ENCODE measurements at places on chromosomes 6 and 20. TPM values are rescaled to one million over a fixed set of nuclear protein-coding genes. Genes with fewer than 3 reads are reported as not detected.

The CDH22 gene
- polyA plus RNA-seq: not detected

The SIRPA gene
- polyA plus RNA-seq: 32.5 TPM

The LHFPL5 gene
- polyA plus RNA-seq: not detected

GRCh38 chr20:1657556-1658334 lies at the start of gene SIRPG:
SIRPG (minus strand) TSS chr20:1657779; CDS start chr20:1657714, 65 bp downstream.
- no peak for DNase-seq

DNA sequence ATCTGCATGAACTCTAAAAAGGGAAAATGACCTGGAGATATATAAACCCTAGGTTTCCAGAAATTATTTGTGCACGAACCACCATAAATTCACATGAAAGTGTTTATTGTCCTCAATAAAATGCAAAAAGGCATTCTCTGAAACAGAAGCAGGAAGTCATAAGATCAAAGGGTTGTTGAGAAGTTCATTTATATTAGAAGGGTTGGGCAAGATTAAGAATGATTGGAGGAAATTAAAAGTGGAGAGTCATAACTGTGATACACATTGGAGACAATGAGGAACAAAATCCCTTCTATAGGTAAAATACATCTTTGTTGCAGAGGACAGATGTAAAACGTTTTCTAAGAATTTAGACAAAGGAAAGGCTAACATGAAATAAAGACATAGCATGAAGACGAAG lies 476.8 kb downstream of the CBLN4 start:
- DNase-seq: no peak

DNA sequence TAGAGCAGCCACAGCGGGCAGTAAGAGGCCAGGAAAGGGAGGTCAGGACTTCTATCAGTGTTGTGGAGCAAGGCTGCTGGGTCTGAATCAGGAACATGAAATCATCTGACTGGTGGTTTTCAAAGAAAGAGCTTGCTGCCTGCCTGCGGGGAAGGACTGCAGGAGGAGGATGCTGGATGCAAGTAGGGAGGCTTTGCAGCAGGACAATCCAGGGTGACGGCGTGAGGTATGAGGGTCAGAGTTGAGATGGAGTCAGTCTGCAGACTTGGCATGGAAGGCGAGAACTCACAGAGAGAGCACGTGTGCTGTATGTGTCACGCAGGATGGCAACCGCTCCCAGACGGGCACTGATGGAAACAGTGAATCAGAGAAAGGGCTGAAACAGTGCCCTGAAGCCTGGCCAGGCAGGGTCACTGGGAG lies 59.2 kb upstream of the CD93 start:
- DNase-seq: no peak

DNA sequence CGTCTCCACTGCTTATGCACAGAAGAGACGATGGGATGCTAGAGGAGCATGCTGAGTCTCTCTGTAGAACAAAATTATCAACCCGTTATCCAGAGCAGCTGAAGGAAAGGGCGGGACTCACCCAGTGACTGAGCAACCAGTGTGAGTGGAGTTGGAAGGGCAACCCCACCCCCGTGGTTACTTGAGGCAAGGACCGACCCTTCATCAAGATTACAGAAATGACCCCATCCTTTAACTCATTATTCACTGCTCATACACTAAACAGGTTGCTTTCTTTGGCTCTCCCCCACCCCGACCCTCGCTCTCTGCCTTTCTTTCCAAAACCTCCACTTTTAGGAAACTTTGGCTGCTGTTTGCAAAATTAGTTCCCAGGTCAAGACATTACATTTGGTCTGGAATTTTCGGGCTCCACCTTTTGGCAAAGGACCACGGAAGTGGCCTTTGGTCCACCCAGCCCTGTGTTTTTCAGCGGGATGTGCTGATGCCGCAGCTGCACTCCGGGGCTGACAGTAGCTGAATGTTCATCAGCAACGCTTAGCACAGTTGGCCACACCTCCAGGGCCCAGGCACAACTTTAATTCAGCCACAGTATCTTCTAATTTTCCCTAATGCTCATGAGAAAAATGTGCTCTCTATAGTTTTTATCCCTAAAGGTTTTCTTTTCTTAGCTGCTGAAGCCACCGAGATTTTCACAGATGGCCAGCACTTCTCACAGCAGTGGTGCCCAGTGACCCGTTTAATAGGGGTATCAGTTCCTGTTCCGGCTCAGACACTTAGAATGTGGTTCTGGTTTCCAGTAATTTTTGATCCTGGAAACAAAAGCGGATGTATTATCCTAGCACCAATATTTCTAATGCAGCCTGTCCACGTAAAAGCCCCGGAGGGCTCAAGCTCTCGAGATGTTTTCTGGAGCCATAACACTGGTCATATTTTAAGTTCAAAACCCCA lies 103.6 kb upstream of the NXT1 start:
- no peak for DNase-seq

DNA sequence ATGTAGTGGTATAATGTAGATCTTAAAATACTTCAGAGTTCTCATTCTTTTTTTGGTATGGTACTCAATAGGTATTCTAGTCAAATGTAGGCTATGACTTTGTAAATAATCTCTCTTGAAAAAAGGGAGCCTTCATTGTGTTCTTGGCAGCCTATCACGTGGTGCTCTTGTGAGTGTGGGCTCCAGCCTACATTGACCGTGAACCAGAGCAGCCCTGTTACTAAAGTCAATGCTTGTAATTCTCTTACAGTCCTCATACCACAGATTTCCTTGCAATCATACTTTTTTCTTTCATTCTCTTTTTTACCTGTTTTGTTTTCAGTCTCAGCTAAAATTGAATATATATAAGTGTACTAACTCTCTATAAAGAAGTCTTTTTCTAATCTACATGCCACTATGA lies 31.1 kb downstream of the ARID1B start:
- no peak for DNase-seq

DNA sequence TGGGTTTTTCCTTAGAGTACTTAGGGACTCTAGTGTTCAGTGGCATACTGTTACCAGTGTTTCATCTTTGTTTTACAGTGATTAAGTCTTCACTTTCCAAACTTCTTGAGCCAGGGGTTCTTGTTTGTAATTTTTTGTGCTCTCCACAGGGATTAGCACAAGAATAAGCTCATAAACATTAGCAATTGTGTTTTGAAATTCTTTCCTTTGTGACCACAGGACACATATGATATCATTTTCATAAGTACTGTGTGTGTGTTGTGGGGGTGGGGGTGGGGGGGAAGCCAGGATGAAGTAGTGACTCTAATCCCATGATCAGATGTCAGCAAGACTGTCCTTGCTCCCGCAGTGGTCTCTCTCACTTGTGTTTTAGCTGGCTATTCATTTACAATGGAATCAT lies 101.5 kb upstream of the SCP2D1 start:
- DNase-seq: no peak

DNA sequence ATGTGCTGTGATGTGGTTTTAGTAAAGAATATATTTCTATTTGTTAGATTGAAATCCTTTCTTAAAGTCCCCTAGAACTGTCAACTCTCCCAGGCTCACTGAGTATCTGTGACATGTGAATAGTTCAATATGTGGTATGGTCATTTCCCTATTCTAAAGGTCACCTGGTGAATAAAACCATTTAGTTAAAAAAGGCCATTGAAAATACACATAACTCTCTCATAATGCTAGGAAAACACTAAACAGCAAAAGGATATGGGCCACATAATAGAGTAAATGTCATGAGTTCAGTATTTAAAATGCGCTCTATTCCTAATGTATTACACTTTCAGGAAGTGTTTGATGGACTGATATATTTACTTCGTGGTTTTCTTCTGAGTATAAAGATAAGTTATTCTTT lies 420.9 kb upstream of the JAG1 start:
- no peak for DNase-seq

GRCh38 chr6:133705066-133705465 lies 183.8 kb upstream of the TCF21 start:
- DNase-seq: no peak

GRCh38 chr6:5204376-5204775 lies 56.4 kb downstream of the LYRM4 start:
- DNase-seq: no peak

DNA sequence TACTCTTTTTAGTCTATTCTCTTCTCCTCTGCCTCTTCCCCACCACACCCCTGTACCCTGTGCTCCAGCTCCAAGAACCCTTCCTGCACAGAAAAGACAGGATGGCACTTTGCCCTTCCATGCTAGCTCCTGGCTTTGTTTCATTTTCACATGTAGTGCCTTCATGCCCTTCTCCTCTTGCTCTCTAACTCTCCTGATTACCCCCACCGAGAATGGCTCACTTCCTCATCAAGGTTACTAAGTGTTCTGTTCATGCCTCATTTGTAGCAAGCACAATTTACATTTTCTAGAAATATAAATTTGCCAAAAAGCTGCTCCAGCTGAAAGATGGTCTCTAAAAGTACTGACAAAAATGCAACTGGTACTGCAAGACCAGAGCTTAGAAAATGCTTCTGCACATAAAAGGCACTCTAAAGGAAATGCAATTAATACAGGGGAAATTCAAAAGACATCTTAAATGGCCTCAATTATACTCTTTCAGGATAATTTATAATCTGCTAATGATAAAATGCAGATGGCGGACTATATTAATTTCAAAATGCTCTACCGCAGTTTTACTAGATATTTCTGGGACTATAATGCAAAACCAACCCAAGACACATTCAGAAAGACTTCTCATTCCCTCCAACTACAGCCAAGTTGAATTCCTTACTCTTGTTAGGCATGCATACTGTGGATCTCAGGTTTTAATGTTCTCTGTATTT lies 570.2 kb downstream of the PRKN start:
- no peak for DNase-seq
